Stimulated activated CD4-positive, alpha-beta T cell treated with anti-CD3 and anti-CD28 coated beads, Interleukin-12 subunit alpha, Interleukin-12 subunit beta, amount 100 ng/mL, for 24 hours (primary cell): ENCODE measurements at places on chromosomes 11 and 22.

DNA sequence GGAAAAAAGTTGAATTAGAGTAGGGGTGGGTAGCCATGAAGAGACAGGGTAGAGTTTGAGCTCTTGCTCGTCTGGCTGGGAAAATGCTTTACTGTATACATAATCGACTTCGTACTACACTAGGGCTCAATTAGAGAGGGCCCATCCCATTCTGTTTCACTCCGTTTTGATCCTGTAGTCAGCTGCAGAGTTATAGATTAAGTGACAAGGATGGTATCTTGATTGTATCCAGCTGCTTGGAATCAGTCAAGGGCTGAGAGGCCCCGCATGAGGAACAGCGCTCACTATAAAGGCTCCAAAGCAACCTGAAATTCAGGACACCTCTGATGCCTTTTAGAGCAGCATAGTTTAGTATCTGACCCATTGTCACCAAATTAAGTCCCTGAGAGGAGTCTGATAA, 81.6 kb downstream of the ALX4 start:
- no peak for DNase-seq

- no peak for DNase-seq
These were observed 117.3 kb downstream of the PARVA start for GRCh38 chr11:12494699-12495098.

GRCh38 chr11:129840236-129840635, 24.6 kb downstream of the TMEM45B start:
- no peak for DNase-seq

DNA sequence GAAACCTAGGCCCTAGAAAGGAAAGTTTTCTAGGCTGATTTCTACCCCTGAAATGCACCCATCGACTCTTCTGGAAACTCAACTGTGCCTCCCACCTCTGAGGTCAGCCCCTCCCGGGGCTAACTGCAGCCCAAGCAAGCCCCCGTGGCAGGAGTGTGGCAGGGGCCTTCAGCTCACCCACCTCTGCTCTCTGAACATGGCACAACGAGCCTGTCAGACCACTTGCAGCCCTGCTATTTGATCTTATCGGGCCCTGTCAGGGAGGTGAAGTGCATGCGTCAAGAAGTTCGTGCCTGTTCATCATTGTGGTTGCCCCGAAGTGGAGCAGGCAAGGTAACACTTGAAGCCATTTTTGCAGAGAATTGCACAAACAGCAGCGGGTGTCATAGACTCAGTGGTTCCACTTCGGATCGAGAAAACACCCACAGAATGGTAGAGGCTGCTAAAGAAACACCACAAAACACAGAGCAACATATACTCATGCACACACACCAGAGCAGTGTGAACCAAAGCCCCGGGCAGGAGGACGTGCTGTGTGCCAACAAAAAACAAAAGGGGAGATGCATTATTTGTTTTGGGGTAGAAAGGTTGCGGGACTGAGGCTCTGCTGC, 262.7 kb downstream of the ETS1 start:
- DNase-seq, result peak; percentile 57

DNA sequence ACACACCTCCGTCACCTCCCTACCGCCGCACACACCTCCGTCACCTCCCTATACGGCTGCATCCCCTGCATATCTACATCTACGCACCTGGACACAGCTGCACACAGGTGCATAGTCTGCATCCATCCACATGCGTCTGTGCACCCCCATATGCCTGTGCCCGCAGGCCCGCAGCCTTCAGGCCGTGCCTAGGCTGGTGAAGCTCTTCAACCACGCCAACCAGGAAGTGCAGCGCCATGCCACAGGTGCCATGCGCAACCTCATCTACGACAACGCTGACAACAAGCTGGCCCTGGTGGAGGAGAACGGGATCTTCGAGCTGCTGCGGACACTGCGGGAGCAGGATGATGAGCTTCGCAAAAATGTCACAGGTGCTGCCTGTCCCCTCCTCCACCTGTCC, 4.8 kb downstream of the PKP3 start:
- no peak for DNase-seq

DNA sequence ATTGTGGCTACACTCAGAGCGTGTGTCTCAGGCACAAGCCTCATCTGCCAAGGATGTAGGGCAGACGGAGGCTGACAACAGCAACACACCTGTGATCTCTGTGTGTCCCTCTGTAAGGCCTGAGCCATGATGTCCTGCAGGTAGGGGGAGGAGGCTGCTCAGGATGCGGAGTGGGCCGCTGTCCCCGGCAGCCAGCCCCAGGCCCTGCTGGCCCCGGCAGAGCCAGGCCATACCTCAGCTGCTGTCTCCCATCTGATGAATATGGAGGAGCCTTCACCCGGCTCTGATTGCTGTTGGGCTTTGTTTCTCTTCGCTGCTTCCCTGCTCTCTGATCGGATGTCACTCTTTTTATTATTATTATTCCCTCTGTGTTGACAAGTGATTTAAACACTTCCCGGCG, 83.6 kb upstream of the NCAM1 start:
- DNase-seq, result no peak

GRCh38 chr11:6625832-6626420, 6.7 kb upstream of the TPP1 start:
- no peak for DNase-seq

GRCh38 chr11:105202422-105202821, 62.9 kb upstream of the CARD18 start:
- DNase-seq, result no peak

DNA sequence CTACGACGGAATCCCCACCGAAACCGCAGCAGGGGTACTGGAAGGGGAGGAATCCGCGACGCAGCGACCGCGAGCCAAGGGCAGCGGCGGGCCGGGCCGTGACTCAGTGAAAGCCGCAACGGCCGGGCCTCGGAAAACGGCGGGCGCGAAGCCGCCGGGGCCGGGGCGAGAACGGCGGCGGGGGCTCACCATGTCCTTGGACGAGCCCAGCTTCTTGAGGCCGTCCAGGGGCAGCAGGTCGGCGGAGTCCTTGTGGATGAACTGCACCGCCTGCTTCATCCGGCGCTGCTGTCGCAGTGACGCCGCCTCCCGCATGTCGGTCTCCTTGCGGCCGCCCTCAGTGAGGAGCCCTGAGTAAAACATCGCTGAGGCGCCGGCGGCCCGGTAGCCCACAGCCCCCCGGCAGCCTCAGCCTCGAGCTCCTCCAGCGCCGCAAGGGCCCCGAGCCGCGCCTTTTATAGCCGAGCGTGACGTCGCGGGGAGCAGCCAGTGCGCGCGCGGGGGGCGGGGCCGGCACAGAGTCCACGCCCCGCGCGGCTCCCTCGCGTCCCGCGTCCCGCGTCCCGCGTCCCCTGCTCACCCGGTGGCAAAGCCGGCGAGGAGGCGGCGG, at the start of gene NRIP3:
NRIP3 (minus strand) TSS at position 429 of the 610 bp plus-strand sequence; CDS start at position 363, 66 bp downstream.
- DNase-seq, result peak; percentile 24

DNA sequence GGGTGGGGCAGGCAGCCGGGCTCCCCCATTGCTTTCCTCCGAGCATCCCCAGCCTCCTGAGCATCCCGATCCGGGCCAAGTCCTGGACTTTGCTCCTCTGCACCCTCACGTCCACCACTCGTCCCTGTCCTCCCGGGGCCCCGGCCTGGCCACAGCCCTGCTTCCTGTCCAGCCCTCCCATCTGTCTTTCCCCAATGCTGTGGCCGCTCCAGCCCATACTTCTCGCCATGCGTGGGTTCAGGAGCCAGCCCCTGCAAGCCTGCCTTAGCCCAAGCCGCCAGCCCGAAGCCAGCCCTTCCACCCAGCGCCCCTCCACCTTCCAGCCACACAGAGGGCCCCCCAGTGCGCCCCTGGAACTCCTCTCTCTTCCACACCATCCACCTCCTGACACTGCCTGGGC, 23.8 kb downstream of the MRPL23 start:
- DNase-seq, result no peak

GRCh38 chr11:113091481-113091780, 130.2 kb downstream of the NCAM1 start:
- no peak for DNase-seq

GRCh38 chr11:1277936-1278512, 31.4 kb downstream of the TOLLIP start:
- no peak for DNase-seq

- DNase-seq, result no peak
These were observed at the start of gene LRP5 for GRCh38 chr11:68312117-68312779. Gene LRP5 (plus strand): TSS chr11:68312591. CDS start chr11:68312715, 124 bp downstream.

DNA sequence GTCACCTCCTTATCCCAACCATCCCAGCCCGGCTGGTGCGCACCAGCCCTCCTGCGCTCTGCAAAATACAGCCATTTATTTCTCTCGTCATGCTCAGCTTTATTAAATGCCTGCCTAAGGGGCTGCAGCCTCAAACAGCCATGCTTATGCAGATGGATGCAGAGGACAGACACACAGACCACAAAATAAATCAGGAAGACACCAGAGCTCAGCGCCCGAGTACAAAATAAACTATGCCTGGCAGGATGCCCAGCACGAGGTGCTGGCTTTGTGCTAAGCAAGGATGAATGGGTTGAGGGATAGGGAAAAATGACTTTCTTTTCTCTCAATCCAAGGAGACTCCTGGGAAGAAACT, 70.5 kb downstream of the RPUSD4 start:
- DNase-seq, result no peak

DNA sequence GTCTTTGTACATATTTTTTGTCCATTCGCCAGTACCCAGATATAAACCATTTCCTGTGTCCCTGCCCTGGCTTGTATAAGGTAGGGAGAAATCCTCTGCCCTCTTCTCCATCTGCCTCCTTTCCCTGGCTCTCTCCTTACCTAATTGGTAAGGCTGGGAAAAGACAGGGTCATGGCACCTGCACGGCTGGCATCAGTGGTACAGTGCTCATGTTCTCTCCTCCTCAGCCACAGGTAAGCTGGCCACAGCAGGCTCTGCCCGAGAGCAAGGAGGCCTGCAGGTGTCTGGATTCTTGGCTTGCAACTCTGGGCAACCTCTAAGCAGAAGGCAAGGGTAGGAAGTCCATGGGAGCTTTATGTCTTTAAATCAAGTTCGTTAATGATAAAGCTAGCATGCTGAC, 419.9 kb downstream of the BUD13 start:
- no peak for DNase-seq

DNA sequence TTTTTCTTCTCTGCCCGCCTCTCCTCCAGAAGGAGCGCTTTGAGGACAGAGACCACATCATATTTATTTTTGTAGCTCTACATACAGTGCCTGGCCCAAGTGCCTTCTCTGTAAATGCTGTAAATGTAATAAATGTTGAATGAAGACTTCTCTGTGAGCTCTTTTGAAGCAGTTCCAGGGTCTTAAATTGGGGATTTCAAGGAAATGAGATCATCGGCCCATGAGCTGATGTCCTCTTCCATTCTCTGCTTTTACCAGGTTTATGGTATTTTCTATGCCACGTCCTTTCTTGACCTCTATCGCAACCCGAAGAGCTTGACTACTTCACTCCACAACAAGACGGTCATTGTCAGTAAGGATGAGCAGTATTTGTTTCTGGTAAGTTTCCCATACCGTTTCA, 165.7 kb upstream of the SORL1-AS1 start:
- DNase-seq, result no peak

- no peak for DNase-seq
These were observed 844.7 kb upstream of the CCDC90B start for GRCh38 chr11:84130646-84131427.

- no peak for DNase-seq
These were observed 12.1 kb upstream of the CACNG2 start for GRCh38 chr22:36715647-36716046.

GRCh38 chr22:22884010-22884887, 3.4 kb upstream of the IGLL5 start:
- peak; percentile 17 for DNase-seq

DNA sequence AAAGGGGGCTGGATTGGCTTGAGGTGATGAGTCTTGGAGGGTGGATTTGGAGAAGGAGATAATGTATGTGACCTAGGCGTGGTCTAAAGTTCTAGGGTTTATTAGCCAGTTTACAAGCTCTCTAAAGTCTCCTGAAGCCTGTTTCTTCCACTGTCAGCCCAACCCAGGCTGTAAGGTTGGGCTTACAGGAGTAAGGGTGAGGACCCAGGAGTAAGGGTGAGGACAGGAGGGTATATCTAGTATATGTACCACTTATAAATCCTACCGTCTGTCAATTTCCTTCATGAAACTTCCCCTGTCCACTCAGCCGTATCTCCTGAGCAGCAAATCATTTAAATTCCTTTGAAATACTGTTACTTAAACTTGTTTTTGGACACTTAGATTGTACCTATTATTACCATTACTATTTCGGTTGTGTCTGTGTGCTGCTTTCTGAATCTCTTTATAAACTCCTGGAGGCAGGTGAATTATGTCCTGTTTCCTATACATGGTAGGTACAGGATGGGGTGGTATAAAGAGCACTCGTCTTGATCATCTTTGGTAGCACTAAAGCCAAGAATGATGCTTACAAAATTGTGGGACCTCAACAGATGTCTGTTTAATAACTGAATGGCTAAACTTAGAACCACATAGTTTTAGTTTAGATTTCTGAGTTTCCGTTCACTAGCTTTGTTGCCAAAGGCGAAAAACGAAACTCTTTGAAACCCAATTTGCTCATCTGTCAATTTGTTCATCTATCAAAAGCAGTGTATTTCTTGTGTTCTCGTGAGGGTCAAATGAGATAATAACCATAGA, 192.0 kb downstream of the GRIK4 start:
- DNase-seq, result no peak

DNA sequence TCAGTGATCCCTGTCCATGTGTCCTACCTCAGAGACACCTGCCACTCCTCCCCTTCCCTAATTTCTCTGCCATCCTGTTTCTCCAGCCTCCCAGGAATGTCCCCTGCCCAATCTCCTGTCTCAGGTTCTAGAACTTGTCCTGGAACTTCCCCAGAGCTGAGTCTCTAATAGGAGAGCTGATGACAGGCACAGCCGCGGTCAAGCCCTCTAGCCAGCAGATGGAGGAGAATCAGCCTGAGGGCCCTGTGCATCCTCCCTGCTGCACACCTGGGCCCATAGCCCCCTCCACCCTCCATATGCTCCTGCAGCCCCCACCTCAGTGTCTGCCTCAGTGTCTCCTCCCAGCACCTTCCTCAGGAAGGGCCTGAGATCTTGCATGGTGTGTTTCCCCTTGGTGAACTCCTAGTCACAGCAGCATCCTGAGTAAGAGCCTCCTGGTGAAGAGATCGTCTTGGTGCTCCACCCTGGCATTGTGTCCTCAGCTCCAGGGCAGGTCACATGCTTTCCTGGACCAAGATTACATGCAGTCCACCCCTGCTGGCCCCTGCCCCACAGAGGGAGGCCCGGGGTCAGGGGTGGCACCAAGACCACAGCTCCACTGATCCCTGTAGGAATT, 43.9 kb upstream of the VPREB1 start:
- DNase-seq, result no peak

- DNase-seq, result no peak
These were observed 24.1 kb upstream of the KRTAP5-7 start for GRCh38 chr11:71502871-71503435.

GRCh38 chr11:112759418-112759817, 201.8 kb upstream of the NCAM1 start:
- DNase-seq, result no peak
